A549 (cell line): ENCODE measurements at places on chromosomes 12 and 14.
A peak's percentile ranks its signal among the peaks of the same experiment; 100 is the strongest.

DNA sequence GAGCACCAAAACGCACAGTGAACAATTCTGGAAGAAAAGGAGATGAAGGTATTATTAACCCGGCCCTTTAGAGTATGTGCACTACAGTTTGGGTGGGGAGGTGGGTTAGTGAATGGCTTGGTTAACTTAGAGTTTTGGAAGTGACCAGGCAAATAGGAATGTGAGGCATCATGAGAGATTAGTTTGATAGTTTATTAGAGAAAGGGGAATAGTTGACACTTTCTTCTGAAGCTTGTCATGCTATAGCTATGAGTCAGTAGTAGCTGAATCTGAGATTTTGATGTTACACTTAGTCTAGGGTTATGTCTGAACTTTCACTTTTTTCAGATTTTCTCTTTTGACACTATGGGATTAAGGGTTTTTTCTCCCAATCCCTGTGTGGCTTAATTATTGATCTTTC, 567.2 kb downstream of the SNAPC1 start:
- no peak for DNase-seq

DNA sequence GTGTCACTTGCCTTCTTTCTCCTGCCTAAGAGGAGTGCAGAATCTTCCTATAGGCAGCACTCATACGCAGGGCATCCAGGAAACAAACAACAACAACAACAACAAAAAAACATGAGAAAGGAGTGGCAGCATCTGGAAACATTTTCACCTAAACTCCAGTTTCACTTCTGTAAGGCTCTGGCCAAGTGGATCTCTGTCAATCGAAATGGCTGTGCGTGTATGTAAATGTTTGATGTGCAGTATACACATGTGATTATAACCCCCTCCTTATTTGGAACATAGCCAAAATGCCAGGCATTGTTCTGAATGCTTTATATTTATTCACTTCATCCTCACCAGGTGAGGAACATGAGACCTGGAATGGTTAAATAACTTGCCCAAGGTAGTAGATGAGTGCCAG, 76.8 kb downstream of the COX16 start:
- no peak for DNase-seq

DNA sequence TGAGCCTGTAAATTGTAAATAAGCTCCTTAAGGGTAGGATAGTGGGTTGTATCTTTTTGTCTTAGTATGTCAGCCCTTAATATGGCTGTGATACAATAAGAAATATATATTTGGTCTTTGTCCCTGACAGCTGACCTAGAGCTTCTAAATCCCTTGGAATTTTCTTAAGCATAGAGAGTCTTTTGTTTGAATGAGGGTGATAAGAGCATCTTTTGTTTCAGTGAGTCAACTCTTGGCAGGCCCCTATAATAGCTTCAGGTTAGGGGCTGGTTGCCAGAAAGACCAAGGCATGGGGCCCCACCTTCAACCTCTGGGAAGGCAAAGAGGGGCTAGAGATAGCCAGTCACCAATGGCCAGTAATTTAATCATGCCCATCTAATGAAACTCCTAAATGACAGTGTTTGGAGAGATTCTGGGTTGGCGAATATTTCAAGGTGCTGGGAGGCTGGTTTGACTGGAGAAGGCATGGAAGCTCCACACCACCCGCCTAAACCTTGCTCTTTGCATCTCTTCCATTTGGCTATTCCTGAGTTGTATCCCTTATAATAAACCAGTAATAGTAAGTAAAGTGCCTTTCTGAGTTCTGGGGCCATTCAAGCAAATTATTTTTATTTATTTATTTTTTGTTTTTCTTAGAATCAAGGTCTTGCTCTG, 10.5 kb downstream of the PALS1 start:
- DNase-seq = no peak

- no peak for DNase-seq
These were observed 36.2 kb upstream of the TMEM260 start for GRCh38 chr14:56543436-56543835.

DNA sequence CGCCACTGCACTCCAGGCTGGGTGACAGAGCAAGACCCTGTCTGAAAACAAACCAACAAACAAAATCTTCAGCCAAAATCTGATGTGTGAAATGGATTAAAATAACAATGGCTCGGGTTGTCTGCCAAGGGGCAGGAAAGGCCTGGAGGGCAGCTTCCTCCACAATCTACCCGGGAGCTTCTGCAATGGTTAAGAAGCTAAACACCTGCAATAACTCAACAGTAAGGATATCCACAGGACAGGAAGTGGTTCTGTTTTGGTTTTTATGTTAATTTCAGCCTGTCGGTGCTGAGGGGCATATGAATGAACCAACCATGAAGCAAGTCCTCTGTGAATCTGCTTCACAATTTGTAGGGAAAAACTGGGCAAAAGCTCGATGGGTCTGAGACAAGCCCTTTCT, 34.4 kb downstream of the RAD52 start:
- no peak for DNase-seq

DNA sequence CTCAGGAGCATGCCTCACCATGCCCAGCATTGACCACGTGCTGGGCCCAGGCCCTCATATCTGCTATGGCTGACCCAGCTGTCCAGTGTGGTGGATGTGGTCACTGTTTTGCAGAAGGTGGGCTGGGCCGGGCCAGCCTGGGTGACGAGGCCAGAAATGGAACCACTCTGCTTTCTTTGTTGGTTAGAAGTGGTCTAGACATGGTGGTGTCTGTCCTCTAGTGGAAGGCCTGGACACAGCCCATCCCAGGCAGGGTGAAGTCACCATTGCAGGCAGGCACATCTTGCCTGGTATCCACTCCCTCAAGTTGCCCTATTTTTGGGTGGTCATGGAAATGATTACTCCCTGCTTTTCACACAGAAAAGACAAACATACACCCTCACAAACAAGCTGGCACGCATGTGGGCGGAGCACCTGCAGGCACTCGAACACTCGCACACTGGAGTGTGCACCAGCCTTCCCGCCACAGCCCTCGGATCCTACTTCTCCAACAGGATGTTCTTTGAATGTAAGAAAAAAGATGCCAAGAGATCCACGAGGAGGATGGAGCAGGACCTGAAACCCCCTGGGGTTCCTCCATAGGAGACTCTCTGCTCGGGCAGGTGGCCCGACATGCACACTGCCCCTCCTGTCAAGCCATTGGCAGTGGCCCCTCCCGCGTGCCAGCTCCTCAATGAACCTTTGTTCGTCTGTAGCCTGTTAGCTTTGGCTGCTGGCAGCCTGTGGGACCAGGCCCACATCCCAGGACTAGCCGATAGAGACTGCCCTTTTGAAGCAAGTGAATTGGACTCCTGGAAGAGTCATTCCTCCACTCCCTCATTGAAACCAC, 38.4 kb downstream of the MLXIP start:
- DNase-seq = no peak

DNA sequence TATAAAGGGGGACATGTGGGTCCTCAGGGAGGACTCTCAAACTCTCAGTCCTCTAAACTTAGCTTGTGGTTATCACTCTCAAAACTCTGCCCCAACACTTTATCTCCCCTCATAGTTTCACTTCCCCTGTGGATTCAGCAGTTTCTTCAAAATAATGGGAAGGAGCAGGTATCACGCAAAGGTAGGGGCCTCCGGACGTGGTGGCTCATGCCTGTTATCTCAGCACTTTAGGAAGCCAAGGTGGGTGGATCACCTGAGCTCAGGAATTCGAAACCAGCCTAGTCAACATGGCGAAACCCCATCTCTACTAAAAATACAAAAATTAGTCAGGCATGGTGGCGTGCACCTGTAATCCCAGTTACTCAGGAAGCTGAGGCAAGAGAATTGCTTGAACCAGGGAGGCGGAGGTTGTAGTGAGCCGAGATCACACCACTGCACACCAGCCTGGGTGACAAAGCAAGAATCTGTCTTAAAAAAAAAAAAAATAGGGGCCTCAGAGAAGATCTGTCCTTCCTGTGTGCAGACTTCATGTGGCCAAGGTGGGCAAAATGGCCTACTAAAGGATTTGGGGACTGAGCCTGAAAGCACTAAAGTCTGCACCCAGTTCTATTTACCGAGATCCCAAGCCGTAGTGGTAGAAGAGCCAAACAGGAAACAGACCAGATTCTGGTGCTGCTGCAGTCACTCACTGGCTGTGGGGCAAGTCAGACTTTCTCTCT, 6.4 kb downstream of the ITGB7 start:
- no peak for DNase-seq

DNA sequence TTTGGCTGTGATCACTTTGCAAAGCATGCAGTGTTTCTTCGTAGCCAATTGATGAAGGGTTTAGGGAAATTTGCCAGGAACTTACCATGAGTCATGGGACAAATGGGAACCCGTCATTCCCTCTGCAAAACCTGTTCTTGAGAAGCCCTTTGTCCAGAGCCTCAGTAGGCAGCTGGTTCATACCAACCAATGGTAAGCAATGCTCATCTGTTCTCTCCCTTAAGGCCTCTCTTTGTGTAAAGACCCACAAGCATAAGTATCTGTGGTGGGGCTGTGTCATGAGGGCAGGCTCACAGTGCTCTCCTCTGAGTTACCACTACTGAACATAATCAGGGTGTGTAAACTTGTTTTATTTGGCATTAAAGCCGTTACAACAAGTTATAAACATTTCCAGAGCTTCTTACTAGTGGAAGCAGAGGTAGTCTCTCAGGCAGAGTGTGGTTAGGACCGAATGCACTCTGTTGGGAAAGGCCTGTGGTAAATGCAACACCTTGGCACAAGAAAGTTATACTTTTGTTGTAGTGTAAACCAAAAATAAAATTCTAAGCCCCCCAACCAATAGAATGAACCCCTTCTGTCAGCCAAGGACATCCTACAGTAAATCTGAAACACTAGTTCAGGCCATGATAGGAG, 119.8 kb downstream of the SINHCAF start:
- DNase-seq = no peak

DNA sequence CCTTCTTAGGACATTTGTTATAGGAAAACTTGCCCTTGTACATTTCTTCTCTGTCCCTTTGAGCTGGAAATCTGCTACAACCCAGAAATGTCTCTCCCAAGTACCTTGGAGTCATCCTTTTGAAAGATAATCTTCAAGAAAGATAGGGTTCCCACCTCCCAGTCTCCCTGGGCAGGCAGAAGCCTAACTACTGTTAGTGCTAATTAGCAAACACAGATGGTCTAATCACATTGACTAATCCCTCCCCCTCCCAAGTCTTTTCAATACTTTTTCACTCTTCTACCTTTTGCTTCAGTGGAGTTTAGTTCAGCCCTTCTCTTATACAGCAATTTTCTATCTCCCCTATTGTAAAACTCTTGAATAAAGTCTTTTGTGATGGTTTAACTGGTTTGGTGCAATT, 129.8 kb upstream of the PPFIA2 start:
- no peak for DNase-seq

DNA sequence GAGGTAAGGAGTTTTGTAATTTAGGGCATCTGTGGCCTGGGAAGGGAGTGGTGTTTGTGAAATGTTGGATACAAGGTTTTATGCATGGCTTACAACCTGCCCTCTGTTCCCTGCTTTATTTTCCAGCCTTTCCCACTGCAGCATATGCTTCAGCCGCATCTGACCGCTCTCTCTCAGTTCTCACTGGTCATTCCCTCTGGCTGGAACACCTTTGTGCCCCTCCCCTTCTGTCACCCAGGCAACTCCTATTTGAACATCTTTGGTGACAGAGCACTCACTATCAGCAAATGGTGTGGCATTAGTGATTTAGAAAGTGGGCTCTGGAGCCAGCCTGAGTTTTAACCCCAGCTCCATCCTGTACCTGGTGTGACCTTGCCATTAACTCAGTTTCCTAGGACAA, 47.5 kb upstream of the SMCO2 start:
- no peak for DNase-seq

DNA sequence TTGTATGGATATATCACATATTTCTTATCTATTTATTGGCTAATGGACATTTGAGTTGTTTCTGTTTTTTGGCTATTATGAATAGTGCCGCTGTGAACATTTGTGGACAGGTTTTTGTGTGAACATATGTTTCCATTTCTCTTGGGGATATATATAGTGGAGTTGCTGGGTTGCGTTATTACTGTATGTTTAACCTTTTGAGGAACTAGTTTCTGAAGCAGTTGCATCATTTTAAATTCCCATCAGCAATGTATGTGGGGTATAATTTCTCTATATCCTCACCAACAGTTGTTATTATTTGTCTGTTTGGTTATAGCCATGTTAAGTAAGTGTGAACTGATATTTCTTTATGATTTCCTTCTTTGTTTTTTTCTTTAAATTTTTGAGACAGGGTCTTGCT, 10.7 kb downstream of the TCTN2 start:
- no peak for DNase-seq

- no peak for DNase-seq
These were observed 349.7 kb upstream of the FAR2 start for GRCh38 chr12:28799348-28799747.

DNA sequence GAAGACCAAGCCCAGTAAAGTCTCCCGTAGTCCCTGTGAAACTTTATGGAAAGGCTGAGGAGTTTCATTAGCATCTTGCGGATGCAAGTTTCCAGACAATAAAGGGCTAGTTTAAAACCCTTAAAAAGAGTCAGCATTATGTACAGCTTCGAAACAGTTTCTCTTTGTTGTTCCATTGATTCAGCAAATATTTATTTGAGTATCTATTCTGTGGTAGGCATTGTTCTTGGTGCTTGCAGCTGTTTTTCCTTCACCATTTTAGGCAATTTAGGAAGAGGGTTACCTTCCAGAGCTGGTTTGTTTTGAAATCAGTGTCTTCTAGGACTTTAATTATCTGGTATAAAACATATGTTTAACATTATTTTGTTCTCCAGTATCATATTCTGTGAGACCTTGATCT, 1.5 kb downstream of the SLIRP start:
- DNase-seq = no peak

DNA sequence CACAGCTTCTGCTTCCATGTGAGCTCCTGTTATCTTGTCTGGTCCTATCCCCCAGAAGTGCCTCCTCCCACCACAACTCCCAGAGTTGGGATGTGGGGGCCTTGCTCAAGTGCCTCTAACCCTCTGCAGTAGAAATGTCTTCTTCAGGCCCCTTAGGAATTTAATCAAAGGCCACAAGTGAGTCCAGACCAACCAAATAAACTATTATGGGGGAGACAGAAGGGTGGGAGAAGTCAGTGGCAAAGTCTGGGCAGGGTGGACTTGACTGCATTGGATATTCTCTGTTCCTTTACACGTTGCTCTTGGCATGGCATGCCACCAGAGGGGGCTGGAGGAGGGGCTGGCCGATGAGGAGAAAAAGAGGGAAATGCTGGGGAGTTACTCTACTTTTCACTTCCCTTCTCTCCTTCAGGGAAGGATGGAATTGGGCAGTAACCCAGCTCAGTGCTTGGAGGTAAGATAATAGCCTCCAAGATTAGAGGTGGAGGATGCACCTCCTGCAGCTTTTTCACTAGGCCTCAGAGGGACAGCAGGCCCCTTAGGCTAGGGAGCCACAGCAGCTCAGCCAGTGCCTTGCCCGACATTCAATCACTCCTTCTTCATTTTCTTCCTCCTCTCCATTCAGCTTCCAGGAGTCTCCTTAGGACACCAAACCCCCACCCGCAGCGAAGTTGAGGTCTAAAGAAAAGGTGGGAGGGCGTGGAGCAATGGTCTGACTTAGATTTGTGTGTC, 1.2 kb upstream of the AP1G2 start:
- peak; percentile 42 for DNase-seq

- DNase-seq = no peak
These were observed 30.2 kb downstream of the KCTD10 start for GRCh38 chr12:109446869-109447268.
